RPMI7951 (cell line): ENCODE measurements at places on chromosomes 6 and 20. TPM values are rescaled to one million over a fixed set of nuclear protein-coding genes. Genes with fewer than 3 reads are reported as not detected.

The BCAS1 gene
- under 0.01 TPM in 1 of 2 replicates, not detected in the other for total RNA-seq

The BANF2 gene
- not detected in 2 replicates for total RNA-seq

The PBOV1 gene
- not detected in 2 replicates for total RNA-seq

The ZNF512B gene
- 2.8 and 4.0 TPM in 2 replicates for total RNA-seq

The ZNF334 gene
- not detected in 2 replicates for total RNA-seq

The SLC17A2 gene
- not detected in 2 replicates for total RNA-seq

The BTNL2 gene
- not detected in 2 replicates for total RNA-seq

The LZTS3 gene
- total RNA-seq: 1.4 and 3.4 TPM in 2 replicates

The HLA-DRB5 gene
- not detected in 2 replicates for total RNA-seq

The TPD52L1 gene
- total RNA-seq: 16.8 and 17.4 TPM in 2 replicates

The PDYN gene
- not detected in 2 replicates for total RNA-seq

The TRIM31 gene
- not detected in 2 replicates for total RNA-seq

The DYNLT2 gene
- total RNA-seq: 1.8 and 2.0 TPM in 2 replicates

The ID4 gene
- 0.10 and 0.24 TPM in 2 replicates for total RNA-seq

The OLIG3 gene
- total RNA-seq: not detected in 2 replicates
